ENCODE measurements at places on chromosomes 1 and 21.

- DNase-seq = no peak
Observed at GRCh38 chr1:154682254-154682653, 74.3 kb upstream of the ADAR start.

- DNase-seq = no peak
Observed at GRCh38 chr1:185562461-185563359, 171.5 kb upstream of the HMCN1 start.

GRCh38 chr1:66929999-66930822, 5.4 kb downstream of the MIER1 start:
- peak; percentile 62 for DNase-seq

- DNase-seq = no peak
Observed at GRCh38 chr21:28737674-28738419, 254.8 kb downstream of the LTN1 start.

DNA sequence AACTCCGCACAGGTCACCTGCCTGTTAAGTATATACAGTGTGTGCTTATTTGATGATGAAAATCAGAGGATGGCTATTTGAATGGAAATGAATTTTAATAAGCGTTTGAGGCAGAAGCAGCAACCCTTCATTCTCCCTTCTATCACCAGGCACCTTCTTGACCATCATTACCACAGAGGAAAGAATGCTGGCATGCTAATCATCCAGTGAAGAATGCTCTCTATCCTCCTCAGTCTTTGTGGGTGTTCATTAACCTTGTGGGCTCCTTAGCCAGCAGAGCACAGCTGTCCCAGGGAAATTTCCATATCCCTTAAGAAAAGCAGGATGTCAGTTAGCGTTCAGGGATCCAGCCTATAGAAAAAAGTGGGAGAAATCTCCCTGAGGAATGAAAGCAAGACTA, 428.0 kb upstream of the CAMK1G start:
- no peak for DNase-seq

GRCh38 chr1:45722809-45723208, 27.6 kb downstream of the IPP start:
- DNase-seq = peak; percentile 13

GRCh38 chr1:207884266-207885029, 26.5 kb downstream of the CD34 start:
- no peak for DNase-seq

DNA sequence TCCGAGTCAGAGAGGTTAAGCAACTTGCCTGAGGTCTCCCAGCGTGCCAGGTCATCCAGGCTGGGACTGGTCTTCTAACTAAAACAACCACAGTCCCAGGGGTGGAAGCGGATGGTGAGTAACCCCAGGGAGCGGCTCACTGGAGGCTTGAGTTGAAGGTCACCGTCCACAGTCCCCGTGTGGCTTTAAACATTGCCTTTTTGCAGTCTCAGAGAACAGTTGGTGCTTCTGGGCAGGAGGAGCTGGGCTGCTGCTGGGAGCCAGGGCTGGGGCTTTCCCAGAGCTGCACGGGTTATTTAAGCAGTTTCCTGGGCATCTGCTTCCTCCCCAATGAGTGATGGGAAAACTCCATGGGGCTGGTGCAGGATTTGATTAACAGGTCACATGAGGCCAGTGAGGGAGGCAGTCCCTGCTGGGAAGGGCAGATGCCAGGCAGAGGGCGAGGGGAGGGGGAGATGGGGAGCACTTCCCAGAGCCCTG, 12.3 kb downstream of the ARHGEF10L start:
- no peak for DNase-seq

DNA sequence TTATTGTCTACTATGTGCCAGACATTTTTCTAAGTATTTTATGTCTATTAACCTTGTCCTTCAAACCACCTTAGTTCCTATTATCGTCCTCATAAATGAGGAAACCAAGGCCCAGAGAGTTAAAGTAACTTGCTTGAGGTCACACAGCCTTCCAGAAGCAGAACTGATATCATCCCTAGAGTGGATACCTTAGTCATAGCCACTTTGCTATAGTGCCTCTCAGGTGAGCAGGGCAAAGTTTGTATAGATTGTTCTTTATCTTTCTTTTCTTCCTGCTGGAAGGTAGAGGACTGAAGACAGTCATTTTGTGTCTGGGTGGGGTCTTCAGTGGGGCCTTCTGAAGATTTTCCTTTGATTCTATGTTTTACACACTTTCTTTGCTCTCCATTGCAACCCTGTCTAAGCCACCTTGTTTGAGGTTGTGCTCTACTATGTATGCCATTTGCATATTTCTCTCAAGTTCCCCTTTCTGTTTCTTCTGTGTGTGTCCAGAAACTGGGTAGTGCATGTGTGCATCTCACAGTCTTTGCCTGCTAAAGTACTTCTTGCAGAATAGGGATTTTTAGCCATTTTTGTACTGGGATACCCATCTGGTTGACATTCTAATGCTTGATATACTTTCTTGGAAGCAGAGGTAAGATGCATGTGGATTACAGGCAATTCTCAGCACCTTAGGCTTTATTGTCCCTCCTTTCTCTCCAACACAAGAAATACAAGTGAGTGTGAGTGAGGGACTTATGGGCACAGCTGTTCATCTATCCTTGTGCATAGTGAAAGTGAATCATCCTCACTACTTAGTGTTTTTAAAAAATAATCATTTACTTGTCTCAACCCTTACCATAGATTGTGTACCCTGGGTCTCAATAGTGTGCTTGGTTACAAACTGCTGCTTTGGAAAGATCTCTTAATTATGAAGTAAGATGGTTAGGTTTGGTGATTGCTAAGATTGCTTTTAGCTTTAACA, 207.6 kb upstream of the HMCN1 start:
- DNase-seq = no peak

- DNase-seq = peak; percentile 61
Observed at GRCh38 chr1:214552174-214552608, 789 bp upstream of the PTPN14 start.

DNA sequence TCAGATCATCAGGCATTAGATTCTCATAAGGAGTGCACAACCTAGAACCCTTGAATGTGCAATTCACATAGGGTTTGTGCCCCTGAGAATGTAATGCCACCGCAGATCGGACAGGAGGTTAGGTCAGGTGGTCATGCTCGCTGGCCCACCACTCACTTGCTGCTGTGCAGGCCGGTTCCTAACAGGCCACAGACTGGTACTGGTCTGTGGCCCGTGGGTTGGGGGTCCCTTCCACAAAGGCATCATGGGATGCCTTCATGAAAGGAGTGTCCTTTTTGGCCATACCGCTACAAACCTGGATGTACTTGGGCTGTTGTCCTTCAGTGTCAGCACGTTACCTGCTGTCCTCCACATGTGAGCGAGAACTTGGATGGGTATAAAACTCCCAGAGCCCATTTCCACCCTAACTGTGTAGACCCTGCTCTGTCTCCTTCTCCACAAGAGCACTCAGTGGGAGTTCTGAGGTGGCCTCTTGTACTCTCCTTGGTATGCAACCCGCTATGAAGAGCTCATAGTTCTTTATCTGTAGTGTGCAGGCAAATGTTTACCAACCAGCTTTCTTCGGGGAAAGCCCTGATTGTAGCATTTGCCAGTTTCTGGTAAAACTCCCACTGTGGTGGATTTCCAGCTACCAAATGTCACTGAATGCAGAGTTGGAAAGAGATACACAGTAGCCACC, 41.7 kb upstream of the SLC19A1 start:
- DNase-seq = no peak

GRCh38 chr1:7333620-7334019, 437.5 kb upstream of the VAMP3 start:
- DNase-seq = no peak

- peak; percentile 53 for DNase-seq
Observed at GRCh38 chr1:210236840-210237409, 4.3 kb downstream of the SERTAD4 start.

DNA sequence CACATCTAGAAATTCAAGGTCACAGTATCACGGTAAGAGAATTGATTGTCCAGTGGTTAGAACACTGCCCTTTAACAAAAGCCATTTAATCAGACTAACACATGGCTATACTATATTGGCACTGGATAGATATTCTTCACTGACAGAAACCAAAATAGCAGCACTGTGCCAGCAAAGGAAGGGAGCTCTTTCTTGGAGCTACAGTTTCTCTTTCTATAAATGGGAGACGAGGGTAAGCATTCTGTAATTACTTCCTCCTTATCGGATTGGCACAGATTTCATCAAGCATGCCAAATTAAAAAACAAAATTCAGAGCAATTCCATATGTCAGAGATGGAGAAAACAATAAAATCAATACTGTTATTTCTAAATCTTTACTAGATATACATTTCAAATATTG, 115.7 kb upstream of the CACYBP start:
- DNase-seq = no peak

GRCh38 chr1:206721454-206721853, 36.7 kb downstream of the MAPKAPK2 start:
- no peak for DNase-seq

- DNase-seq = no peak
Observed at GRCh38 chr1:167439301-167439988, 78.9 kb downstream of the CD247 start.

GRCh38 chr1:169739980-169740379, 6.1 kb upstream of the SELE start:
- DNase-seq = no peak

- no peak for DNase-seq
Observed at GRCh38 chr1:161139766-161140165, 7.3 kb upstream of the DEDD start.

DNA sequence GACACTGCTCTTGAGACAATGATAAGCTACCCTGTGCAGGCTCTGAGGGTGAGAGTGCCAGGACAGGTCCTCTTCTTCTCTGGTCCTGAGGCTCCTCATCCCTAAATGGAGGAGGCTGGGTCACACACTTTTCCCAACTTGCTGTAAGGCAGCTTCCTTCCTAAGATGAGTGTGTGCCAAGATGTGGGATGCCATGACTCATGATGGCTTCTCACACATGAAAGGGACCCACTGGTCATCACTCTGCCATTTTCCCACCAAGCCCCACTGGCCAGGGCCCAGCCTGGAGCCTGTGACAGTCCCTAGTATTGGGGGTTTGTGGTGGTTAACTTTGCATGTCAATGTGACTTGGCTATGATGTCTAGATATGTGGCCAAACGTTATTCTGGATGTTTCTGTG, 54.4 kb downstream of the CNIH3 start:
- DNase-seq = no peak

DNA sequence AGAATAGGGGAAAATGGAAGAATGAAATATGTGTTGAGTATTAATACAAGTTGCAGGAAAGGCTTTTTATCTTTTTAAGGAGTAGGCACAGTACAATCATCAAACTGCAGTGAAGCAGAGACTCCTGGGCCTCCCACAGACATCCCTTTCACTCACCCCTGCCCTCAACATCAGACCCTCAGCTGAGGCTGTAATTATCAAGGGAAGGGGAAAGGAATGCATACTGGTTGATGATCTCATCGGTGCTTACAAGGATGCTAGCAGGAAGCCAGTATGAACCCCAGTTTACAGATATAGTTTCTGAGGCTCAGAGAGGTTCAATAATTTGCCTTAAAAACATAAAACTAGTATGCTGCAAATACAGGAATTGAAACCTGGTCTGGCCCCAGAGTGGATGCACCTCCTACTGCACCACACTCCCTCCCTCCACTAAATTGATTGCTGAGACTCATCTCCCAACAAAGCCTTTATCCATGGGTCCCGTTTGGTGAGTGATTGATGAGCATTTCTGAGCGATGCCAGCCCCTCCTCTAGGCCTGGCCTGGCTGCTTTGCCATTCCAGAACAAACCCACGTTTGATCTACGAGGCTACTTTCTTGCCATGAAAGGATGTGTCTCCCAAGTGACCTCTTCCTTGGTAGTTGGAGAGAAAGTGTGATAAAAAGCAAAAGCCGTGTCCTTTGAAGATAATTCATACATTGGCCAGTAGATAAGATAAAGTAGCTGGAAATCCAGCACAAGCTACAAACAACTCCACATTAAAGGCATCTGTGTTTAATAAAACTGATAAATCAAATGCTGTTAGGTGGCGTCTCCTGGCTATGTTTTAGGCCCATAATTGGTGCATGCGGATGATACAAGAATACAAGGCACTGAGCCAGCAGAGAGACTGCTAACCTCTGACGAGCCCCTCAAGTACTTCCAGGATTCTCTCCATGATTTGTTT, 233.9 kb upstream of the CAMK1G start:
- no peak for DNase-seq

- DNase-seq = no peak
Observed at GRCh38 chr1:103084181-103084580, 24.1 kb downstream of the COL11A1 start.

DNA sequence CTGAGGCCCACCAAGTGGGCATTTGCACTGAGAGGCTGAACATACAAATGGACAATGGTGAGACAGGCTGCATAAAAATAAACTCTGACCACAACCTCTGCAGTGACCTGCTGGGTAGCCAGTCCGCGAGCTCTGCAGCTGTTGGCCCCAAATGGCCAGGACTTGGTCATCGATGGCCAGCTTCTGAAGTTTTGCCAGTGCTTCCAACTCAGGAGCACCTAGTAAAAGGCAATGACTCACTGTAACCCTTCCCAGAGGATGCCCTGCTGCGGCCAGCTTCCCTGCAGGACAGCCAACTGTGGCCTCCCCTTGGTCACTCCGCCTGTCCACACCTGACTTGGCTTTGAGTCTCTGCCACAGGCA, 185.4 kb downstream of the DYRK1A start:
- no peak for DNase-seq

DNA sequence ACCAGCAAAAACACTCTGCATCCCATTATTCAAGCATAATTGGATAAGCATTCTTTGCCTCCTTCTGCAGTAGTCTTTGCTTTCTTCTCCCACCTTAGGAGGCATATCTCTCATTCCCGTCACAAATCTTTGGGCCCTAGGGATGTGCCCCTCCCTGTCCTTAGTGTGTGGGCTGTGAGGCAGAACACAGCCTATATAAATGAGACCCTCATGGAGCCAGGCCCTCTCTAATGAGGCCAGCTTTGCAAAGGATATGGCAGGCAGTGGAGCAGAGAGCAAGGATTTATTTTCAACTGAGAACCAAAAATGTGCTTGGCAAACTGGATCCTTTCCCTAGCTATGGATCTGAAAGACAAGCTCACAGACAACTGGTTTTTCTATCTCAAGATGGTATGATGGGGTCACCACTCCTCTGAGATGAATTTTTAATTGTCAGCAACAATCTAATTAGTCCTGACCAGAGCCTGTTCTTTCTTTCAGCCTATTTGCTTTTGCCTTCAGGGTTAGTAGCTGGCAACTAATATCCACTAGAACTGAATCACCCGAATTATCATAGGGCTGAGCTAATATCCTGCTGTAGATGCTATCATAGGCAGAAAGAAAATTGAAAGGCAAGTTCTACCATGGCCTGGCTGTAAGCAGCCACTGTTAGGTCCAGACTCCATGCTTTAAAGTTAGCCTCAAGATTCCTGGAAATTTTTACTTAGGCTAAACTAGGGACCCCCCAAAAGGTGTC, 134.2 kb downstream of the SYT2 start:
- no peak for DNase-seq

GRCh38 chr1:153572569-153573015, 6.9 kb upstream of the S100A2 start:
- DNase-seq = peak; percentile 83
